ENCODE measurements at places on chromosomes 6 and 20. TPM values are rescaled to one million over a fixed set of nuclear protein-coding genes. Genes with fewer than 3 reads are reported as not detected.

MICA gene
- 11.2 TPM for total RNA-seq

GRCh38 chr6:24755279-24755678 lies 19.5 kb upstream of the GMNN start:
- no peak for DNase-seq

CFAP206 gene
- total RNA-seq = not detected

DNA sequence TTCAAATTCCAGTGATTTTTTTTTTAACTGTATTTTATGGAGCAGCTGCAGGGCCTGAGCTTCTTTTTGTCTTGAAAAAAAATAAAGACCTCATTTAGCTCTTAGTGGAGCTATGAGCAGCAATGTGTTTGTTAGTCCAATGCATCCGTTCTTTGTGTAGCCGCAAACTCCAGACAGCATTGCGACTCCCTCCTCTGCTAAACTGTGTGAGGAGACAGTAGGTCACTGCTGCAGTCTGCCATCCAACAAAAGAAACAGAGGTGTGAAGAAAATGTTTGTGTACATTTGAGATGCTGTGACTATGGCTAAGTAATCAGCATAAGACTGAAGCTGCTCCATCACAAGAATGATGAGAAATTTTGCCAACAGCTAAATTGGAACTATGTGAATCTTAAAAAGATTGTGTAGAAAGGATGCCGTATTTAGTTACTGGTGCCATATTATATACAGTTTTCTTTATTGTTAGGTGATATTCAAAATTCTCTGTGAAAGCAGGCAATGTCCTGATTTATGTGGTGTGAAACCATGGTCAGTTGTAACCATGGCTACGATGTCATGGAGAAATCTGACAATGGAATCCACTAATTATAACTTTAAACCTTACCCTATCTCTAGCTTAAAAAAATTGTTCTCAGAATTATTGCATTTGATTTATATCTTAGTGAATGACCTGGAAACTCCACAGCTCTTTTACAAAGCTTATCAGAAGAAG lies 428.8 kb upstream of the EPHA7 start:
- no peak for DNase-seq

DNA sequence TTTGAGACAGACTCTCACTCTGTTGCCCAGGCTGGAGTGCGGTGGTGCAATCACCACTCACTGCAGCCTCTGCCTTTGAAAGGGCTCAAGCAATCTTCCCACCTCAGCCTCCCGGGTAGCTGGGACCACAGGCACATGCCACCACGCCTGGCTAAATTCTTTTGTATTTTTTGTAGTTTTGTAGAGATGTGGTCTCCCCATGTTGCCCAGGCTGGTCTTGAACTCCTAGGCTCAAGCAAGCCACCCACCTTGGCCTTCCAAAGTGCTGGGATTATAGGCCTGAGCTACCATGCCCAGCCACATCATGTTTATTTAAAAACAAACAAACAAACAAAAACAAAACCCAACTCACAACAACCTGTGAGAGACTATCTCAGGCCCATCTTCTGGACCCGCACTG lies 29.7 kb upstream of the APCDD1L start:
- no peak for DNase-seq

All from T-helper 17 cell (primary cell).